ENCODE measurements at places on chromosomes 12 and 14.

GRCh38 chr12:24278832-24279231, 329.4 kb upstream of the SOX5 start:
- no peak for DNase-seq

- peak; percentile 66 for DNase-seq
Observed at GRCh38 chr14:100341301-100342031, 18.3 kb downstream of the SLC25A47 start.

DNA sequence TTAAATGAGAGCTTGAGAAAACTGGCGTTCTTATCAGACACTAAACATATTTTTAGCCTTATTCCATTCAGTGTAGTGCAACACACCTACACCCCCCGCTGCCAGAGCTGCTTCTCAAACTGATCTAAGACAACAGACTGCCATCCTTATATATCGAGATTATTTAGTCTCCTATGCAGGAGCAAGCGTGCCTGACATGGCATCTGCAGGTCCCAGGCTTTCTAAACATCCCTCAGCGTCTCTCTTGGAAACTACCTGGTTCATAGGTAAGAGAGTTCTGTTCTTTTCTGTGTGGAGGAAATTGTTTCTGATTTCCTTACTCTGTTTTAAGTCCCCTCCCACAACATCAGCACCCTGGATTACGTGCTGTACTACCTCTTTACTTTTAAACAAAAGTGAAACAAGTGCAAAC, 117.1 kb upstream of the PTPRB start:
- no peak for DNase-seq

GRCh38 chr12:2858334-2858733, 1.5 kb upstream of the TEX52 start:
- DNase-seq, result no peak

DNA sequence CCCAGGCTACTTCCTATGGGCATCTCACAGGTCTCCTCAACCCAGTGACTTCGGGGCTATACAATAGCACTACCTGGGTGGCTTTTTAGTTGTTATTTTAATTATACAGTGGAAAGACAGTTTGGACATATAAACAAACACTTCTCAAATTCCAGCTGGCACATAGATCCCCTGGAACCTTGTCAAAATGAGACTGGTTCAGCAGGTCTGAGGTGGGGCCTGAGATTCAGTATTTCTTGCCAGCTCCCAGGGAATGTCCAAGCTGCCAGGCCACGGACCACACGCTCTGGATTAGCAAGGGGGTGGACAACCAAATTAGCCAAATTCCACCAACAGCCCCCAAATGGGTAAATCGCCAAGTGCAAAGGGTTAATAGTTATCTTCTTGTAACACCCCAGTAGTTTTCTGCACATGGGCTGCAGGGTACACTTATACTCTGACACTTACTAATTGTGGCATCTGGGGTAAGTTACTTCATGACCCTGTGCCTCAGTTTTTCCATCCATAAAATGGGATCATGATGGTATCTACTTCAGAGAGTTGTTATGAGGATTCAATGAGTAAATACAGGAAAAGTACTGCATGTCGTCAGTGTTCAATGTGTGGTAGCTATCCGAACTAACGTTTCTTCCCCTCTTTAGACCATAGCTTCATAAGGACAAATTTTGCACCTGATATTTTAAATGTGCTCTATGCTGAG, 789.4 kb upstream of the TBX3 start:
- no peak for DNase-seq

DNA sequence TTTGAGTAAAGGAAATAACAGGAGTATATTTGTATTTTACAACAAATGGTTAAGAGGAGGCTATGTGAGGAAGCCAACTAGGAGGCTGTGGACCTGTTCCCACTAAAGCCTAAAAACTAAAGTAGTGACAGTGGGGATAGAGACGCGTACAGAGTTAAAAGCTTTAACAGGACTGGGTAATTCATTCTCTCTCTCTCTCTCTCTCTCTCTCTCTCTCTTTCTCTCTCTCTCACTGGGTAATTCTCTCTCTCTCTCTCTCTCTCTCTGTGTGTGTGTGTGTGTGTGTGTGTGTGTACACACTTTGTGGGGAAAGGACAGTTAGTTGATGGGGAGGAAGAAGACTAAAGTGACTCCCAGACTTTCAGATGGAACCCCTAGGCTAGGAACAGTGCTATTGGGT, 16.3 kb downstream of the ERC1 start:
- no peak for DNase-seq

DNA sequence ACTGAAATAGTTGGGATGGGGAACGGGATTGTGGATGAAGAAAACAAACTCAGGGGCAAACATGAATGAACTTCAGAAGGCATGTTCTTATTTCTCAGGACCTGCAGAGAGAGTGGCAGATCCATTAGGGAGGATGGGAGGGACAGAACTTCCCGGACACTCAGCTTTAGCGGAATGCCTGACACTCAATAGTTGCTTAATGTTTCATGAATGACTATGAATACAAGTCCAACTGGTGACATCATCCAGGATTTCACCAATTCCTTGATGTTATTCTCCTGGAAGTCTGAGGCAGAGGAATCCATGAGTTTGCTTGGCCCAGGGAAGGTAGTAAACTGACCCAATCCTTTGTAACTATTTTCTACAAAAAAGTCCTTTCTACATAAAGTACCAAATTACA, 37.8 kb upstream of the LRRC10 start:
- DNase-seq, result peak; percentile 90

GRCh38 chr12:26857465-26858176, 24.6 kb upstream of the ITPR2 start:
- no peak for DNase-seq

DNA sequence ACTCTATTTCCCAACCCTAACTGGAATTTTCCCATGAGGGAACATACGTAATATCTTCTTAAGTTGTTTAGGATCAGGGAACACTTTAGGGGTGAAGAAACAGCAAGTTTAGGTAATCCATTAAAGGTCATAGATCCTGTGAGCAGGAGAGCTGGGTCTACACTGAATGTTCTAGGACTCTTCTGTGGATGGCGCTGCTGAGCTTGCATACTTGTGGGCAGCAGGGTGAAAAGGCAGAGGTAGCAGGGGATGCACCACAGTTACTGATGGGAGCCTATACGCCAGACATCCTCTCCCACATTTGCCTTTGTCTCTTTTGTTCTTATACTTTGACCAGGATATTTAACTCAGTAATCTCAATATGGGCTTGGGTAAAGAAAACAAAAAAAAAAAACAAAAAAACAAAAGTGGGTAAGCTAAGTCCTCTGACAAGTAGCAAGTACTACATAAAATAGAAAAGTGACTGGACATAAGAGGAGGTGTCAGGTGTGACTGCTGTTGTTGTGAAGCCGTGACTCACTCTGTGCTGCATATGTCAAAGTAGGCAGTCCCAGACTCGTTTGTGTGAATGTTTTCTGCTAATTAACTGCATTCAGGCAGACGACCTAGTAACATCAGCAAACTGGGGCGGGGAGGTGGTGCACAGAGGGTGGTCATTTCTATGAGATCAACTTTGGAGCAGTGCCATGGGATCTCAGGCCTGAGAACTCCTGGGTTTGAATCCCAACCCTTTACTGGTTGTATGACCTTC, 31.6 kb downstream of the NEUROD4 start:
- DNase-seq, result no peak

DNA sequence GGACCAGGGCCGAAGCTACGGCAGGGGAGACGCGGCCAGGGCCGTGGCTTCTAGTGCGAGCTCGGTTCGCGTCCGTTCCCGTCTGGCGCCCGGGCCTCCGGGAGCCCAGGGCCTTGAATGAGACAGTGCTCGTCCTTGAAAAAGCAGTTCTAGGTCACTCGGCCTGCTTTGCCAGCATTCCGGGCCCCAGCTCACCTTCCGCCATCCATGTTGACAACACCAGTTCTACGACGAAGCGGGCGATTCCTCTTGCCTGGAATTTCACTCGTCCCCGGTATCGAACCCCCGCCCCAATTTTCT, 4.5 kb downstream of the OR10AD1 start:
- DNase-seq, result no peak

DNA sequence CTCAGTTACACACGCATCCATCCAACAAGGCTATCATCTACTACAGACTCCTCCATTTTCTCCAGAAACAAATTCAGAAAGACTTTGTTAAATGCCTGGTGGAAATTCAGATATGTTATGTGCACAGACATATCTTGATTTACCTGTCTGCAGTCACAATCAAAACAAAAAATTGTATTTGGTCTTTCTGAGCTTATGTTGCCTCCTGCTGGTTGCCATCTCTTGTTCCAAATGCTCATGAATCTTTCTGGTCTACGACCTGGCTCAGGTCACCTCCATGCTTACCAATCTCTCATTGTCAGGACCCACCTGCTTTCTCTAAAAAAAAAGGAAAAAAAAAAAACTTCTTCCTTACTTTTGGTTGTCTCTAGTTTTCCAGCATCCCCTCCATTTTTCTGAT, 169.2 kb upstream of the PLXNC1 start:
- DNase-seq, result no peak

DNA sequence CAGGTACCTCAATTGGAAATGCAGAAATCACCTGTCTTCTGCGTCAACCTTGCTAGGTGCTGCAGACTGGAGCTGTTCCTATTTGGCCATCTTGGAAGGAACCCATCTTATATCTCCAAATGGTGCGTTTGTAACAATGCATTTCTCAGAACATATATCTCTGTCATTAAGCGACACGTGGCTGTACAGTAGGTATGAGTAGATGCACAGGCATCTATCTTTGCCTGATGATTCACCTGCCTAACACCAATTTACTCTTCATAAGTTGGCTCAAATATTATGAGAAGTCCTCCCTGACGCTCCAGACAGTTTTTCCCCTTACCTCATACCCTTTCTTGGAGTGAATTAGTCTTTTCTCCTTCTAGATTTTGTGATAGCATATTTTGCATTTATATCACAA, 44.2 kb downstream of the GPR137C start:
- DNase-seq, result no peak

- no peak for DNase-seq
Observed at GRCh38 chr12:117447665-117448366, 86.4 kb upstream of the NOS1 start.

- no peak for DNase-seq
Observed at GRCh38 chr14:57402173-57402852, 11.9 kb downstream of the NAA30 start.

DNA sequence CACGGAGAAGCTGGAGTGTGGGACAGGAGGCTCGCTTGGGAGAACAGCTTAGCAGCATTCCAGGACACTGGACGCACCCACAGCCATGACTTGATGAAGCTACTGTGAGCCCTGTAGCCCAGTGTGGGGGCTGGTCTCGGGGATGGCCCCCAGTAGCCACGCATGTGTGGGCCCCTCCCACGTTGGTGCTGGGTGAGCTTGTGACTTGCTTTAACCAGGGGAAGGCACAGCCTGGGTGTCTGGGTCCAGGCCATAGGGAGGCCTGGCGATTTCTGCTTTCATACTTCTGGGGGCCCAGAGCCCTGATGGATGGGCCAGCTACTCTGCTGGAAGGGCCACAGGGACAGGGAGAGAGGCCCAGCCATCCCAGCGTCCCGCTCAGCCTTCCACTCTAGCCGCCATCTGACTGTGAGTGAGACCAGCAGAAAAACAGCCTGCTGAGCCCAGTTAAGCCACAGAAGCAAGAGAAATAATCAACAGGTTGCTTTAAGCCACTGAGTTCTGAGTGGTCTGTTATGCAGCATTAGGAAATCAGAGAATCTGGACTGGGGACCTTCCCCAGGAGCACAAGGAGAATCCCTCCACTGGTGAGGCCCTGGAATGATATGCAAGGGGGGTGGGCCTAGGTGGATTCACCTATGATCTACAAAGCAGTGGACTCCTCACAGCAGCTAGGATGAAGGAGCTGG, 16.1 kb downstream of the DIO3 start:
- no peak for DNase-seq

Measured in fibroblast of skin of back (primary cell).